ENCODE measurements at places on chromosomes 5 and 9. TPM values are rescaled to one million over a fixed set of nuclear protein-coding genes. Genes with fewer than 3 reads are reported as not detected.

DNA sequence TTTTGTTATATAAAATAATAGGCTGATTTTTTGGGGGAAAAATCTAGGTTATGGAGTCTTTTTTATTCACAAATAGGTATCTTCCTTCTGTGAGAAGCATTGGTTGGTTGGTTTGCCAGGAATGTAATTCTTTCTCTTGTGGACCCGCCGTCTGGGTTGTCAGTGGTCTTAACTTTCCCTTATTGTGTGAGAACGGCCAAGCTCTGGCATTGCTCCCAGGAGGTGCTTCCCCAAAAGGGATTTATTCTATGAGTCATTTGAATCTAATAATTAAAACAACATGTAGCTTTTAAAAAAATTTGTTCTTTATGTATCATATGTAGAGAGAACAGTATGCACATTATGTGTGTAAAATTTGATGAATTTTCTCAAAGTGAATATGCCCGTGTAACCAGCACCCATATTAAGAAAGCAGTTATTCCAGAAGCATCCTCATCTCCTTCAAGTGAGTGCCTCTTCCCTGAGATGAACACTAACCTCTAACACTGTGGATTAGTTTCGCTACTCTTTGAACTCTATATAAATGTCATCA lies 114.4 kb downstream of the MAST4 start:
- no peak for DNase-seq

GRCh38 chr9:72315089-72315509 lies 49.9 kb downstream of the ZFAND5 start:
- DNase-seq = no peak

- DNase-seq = no peak
Observed at GRCh38 chr5:132419502-132420468, 50.3 kb downstream of the SLC22A5 start.

DNA sequence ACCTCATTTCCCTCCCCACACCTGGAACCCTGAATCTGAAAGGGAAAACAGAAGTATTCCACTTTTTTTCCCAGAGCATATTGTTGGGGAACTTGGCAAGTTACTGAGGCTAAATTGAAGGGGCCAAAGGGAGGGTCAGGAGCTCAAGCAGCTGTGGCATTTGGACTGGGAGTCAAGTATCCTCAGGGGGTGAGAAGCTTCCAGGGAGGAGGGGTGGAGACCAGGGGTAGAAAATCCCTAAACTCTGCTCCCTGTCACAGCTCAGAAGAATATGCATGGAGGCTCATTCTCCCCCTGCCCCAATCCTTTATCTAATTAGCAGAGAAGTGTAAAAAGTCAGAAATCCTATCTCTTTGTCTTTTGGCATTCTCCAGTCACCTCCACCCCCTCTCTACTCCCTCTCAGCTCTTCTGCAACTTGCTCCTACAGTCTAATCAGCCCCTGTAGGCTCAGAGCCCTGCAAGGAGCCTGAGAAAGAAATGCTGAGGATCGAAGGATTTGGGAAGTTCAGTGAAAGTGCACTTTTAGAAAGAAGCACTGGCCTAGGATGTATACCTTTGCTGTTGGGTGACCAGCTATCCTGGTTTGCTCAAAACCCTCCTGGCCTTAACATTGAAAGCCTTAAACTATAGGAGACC lies 5.7 kb upstream of the WNT8A start:
- no peak for DNase-seq

Gene CATSPER3
- total RNA-seq = 0.18 TPM

Data from GM12878 (cell line).